Mucosa of gallbladder (tissue), 1 donor: ENCODE measurements at places on chromosomes 2 and 18.

DNA sequence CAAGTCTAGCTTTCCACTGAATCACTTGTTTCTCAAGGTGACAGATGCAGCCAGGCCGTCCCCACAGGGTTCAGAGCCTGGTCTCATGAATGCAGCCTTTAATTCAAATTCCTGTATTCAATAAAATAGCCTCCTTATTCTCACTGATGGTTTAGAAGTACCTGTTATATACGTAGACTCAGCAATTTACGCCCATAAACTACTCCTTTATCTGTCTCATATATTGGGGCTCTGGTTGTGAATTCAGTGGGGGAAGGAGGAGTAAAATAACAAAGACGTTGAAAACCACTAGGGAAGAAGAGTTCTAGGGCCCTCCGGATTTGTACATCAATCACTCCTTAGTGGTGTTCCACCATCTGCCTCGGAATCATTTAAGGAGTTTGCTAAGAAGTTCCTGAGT, 1.7 kb downstream of the OBSL1 start:
- no peak for DNase-seq

DNA sequence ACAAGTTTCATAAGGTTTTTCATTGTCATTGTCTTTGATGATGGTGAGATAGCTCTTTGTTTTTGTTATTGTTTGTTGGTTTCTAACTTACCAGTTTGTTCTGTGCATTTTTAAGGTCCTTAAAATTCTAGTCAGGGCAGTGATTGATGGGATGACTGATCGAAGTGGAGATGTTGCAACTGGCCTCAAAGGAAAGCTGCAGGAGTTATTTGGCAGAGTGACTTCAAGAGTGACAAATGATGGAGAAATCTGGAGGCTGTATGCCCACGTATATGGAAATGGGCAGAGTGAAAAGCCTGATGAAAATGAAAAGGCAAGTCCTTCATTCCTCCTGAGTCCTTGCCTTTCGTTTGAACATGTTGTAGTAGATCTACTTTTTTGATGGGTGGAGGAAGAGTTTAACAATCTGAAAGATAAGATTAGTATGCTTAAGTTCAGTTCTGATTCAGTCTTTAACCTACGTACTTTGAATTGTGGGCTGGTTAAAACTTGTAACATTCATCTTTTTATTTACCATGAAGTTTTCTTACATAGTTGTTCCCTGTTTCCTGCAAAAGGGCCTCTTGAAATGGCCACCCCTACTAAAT, 135.8 kb upstream of the LTBP1 start:
- no peak for DNase-seq

GRCh38 chr2:138081225-138082073, 117.2 kb downstream of the HNMT start:
- DNase-seq: no peak

DNA sequence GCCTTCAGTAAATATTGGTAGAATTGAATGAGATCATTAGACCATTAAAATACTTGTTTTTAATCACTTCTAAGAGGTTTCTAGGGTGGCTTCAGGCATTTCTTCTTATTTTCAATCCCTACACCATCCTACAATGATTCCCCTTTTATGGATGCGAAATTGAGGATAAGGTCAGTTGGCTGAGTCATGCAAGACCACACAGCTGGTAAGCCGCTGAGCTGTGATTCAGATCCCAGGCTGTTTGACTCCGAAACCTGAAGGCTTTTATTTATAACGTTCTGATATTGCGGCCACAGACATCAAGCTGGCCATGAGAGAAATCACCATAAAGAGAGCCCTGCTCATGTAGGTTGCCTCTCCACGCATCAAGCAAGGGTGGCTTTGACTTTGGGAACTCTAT, 133.4 kb downstream of the VAPA start:
- DNase-seq: no peak

DNA sequence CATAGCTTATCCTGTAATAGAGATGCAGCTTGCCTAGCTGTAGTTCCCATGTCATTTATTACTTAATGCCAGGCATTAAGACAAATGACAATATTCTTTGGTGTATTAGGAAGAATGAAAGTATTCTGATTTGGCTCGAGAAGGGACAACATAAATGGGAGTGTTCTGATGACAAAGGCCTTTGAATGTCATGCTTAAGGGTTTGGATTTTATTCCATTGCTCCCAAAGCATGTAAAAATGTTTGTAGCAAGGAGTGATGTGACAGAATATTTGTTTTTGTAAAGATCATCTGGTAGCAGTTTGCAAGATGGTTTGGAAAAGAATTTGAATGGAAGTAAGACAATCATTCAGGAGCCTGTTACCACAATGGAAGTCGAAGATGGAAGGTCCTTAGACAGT, 30.4 kb downstream of the EEF1B2 start:
- DNase-seq: no peak

DNA sequence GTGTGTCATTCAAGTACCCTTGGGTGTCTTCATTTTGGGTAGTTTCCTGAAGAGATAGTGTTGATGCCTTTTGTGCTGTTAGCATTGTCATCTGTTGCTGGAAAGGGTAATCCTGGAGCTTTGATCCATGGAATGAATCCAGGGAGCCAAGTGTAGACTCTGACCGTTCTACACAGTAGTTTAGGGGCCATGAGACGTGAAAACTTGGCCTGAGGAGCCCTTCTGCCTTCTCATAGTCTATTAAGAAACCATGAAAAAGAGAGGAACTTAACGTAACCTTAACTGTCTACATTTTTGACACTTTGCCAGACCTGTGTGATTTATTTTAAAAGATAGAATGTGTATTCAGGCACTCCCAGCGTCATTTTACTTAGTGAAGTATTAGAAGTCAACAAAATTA, 194.0 kb downstream of the BABAM2 start:
- DNase-seq: no peak

- DNase-seq: peak; percentile 100
Observed at GRCh38 chr2:74458132-74458937, at the start of gene WBP1. WBP1 (plus strand) TSS chr2:74458438; CDS start chr2:74458603, 165 bp downstream.

DNA sequence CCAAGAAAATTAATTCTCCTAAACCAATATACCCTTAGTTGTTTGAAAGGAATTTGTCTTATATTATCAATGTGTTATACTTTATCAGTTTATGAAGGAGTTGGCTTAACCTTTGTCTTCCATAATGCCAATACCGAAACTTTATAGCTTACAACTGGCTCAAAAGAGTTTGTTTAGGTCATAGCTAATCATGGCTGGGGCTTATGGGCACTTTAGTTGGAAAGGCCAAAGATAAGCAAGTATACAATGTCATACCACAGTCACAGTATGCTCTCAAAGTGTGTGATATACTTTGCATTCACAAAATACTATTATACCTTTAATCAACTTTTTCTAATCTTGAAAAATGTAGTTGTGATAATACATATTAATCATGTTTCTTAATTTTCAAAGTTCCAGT, 2.3 kb downstream of the KLHL41 start:
- DNase-seq: no peak

DNA sequence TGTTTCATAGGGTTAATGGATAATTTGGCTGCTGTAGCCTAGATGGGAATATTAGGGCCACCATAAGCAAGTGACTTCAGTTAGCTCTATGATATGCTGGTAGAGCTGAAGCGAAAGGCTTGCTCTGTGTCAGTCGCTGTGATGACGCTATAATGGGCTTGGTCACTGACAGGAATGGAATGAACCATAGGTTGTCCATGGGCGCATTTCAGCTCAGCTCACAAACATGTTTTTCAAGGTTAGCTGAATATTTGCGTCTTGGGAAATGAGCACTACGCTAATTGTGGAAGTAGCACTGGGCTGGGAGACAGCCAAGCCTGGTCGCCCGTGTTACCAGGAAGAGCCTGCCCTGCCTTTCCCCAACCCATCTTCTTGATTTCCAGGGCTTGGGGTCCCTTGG, 3.2 kb upstream of the MYO7B start:
- DNase-seq: no peak

DNA sequence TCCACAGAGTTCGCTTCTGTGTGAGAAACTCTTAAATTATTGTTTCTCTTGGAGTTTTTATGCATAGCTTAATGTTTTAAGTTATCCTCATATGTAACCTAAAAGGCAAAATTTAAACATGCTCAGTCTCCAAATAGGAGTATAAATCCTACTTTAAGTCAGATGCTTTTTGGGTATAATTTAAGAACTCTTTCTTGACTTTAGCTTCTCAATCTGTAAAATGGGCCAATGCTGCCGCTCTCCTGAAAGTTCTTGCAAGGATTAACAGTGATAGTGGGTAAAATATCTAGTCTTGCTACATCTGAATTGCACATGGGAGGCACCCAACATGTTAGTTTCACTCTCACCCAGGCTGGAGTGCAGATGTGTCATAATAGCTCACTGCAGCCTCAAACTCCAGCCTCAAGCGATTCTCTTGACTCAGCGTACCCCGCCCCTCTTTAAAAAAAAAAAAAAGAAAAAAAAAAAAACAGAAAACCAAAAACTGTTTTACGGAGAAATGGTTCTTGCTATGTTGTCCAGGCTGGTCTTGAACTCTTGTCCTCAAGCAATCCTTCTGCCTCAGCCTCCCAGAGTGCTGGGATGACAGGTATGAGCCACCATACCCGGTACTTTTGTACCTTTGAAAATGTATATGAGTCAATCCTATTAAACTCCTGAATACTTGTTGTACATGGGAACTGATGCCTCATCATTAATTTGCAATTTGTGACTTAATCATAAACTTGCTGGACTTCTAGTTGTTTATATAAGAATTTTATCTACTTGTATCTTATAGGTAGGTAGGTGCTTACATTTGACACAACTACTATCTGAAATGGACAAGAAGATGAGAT, 1.8 kb downstream of the FBXO48 start:
- DNase-seq: no peak

- DNase-seq: no peak
Observed at GRCh38 chr2:9982891-9983290, 31.4 kb downstream of the GRHL1 start.

GRCh38 chr2:237882510-237883481, 23.4 kb downstream of the RAMP1 start:
- no peak for DNase-seq
